ENCODE measurements at places on chromosomes 16 and 17.

DNA sequence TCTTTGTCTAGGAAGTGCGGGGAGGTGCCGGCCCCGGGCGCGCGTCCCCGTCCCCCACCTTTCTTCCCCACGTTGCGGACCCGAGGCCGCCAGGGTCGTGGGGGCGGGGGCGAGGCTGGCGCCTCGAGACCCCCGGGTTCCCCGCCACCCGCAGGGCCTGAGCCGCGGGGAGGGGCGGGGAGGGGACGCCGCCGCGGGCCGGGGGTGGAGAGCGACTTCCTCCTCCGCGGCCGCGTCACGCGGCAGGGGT is 1.8 kb upstream of the ACTG1 start:
- no peak for DNase-seq

DNA sequence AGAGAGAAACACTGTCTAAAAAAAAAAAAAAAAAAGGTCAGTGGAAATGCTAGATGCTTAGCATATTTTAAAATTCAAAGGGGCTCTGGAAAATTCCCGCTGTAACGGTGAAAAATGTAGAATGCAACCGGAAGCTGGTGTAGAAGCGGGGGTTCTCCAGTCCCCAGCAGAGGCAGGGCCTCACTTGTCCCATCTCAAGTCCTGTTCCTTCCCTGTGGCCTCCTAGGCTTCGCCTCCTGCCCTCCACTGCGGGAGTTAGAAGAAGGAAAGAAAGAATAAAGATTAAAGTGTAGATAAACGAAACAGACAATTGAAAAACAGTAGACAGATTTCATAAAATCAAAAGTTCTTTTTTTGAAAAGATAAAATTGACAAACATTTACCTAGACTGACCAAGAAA is 14.8 kb upstream of the ZNF287 start:
- no peak for DNase-seq

GRCh38 chr16:82452004-82452756 is 174.6 kb upstream of the CDH13 start:
- no peak for DNase-seq

GRCh38 chr16:27408012-27408601 is 6.1 kb downstream of the IL21R start:
- peak; percentile 61 for DNase-seq

DNA sequence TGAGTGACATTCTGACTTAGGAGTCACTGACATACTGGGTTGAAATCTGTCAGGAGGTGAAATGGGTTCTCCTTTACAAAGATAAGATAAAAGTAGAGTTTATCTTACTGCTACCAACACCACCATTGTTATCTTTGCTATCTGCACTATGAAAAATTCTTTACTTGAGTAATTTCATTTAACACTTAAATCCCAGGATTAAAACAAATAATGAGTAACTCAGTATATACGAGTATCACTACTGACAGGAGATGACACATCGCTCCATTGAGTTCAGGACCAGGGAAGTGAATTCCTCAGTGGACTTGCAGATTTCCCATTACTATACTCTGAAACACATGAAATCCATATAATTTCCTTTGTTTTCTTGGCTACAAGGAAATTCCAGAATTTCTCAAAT is 242.1 kb upstream of the NLRP1 start:
- no peak for DNase-seq

DNA sequence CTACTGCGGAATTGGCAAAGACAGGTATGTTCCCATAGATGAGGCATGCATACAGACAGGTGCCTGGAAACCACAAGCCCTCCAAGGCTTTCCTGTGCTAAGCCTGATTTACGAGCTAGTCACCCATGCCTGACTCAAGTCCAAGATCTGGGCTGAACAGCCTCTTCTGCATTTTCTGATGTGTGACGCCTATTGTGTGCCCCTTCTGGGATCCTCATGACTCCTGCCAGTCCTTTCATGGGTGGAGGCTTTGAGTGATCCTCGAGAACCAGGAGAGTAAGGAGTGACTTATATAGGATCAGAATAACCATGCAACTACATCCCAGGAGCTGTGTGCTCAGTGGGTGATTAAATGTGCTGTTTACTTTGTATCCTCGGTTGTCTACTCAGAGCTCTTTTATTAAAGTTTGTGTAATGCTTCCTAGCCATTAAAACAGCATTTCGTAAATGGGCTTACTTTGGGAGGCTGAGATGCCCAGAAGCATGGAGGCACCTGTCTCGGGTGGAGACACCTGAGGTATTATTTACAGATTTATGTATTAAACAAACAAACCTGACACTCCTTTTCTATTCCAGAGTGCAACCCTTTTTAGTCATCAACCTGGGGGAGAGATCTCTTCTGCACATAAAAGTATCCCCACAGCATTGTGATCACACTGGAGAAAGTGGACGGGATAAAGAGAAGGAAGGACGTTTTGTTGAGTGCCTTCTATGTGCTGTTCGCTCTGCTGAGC is 373.0 kb upstream of the DYNLRB2 start:
- no peak for DNase-seq

GRCh38 chr16:19502395-19503131 is 19.3 kb downstream of the GDE1 start:
- peak; percentile 49 for DNase-seq

DNA sequence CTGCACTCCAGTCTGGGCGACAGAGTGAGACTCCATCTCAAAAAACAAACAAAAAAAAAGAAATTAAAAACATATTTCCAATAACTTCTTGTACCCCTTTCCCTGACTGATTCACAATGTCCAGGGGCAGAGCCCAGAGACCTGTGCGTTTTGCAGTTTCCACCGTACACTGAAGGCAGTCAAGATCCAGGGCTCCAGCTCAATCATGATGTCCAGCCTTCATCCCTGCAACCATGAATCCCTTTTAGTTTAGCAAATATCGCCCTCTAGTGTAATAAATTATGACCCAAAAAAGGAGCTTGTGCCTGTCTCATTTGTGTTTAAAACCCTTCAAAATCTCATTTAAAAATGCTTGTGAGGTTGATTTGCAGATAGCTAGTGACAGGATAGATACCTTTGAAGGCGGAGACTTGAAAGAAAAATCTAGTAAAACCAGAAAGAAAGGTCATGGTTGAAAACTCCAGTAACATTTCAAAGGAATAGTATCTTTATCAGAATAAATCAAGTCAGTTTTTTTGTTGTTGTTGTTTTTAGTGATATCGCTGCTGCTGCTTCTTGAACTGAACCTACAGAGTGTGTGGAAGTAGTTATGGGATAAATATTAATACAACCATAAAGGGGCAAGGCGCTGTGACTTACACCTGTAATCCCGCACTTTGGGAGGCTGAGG is 3.7 kb upstream of the ERN1 start:
- peak; percentile 24 for DNase-seq

- no peak for DNase-seq
Measured at GRCh38 chr17:49890852-49891251, 43.0 kb upstream of the TAC4 start.
